NCI-H1417 treated with DMSO at 0.1 percent for 48 hours (cell line): ENCODE measurements at places on chromosomes 3 and 15.

DNA sequence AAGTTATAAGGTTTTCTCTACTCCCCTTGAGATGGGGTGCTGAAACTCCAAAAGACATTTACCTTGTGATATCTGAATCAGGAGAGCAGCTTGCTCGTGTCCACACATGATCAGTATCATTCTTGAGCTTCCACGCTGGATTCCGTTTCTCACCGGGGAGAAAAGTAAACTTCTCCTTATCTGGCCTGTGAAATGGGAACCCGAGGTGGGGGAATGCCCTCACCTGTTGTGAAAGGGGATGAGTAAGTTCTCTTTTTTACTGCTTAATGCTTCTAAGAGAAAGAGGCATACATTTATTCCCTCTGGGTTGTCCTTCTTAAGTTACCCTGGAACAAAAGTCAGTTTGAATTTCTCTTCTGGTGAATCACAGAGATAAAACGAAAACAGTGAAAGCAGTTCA lies 440.5 kb upstream of the ADAMTS9 start:
- no peak for DNase-seq

- no peak for DNase-seq
These were observed 269.5 kb upstream of the DCBLD2 start for GRCh38 chr3:99170867-99171517.

DNA sequence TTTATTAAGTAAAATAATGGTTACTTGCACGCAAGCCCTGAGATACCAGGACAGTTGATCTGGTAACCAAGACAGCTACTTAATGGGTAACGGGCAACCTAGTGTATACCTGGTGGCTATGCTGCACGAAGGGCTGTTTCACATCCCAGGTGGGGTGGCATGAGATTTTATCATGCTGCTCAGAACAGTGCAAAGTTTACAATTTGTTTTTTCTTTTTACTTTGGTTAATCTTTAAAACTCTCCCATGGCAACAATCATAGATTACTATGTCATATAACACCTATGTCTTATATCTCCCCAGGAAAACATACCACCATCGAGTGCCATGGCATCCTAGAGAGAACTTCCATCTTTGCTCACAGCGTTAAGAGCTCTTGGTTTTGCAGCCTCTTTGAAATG lies 32.2 kb upstream of the SLC28A1 start:
- no peak for DNase-seq

- no peak for DNase-seq
These were observed 182.1 kb downstream of the ARRDC4 start for GRCh38 chr15:98142572-98142971.
